Iris pigment epithelial cell (primary cell): ENCODE measurements at places on chromosomes 16 and 17.

DNA sequence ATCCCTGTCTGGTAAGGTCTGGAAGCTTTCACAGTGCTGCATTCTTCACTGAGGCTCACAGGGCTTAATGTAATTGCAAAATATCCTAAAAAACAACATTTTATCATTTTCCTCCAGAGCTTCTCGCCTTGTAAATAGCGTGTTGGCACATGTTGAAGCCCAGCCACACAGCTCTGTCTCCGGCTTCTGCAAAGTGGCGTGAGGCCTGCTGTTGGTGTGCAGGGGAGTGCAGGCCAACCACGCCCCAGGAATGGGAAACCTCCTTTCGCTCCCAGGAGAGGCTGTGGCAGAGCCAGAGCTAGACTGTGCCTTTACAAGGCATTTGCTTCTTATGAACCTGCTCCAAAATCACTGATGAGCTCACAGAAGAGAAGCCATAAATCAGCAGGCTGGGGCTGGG, 248.2 kb upstream of the MAF start:
- no peak for DNase-seq

DNA sequence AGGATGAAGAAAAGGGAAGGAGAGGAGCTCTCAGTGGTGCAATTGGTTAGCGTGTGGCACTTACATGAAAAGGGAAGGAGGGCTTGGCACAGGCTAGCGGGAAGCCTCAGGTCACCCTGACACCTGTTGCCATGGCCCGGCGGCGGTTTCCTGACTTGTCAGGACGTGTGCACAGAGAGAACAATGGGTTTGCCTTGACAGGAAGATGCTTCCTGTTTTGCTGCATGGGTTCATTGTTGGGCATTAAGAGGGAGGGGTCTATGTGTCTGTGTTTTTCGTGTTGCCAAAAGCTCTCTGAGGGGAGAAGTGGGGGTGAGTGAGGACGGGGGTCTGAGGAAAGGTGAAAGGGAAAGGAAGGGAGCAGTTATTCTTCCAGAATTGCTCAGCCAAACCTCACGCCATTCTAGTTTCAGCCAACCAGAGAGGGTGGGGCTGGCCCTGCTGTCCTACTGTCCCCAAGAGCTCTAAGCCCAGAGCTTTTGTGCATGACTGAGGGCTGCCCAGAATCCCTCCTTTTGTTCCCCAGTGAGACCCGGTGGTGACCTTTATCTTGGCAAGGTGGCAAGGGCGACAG, 17.1 kb upstream of the CCR7 start:
- DNase-seq: no peak

DNA sequence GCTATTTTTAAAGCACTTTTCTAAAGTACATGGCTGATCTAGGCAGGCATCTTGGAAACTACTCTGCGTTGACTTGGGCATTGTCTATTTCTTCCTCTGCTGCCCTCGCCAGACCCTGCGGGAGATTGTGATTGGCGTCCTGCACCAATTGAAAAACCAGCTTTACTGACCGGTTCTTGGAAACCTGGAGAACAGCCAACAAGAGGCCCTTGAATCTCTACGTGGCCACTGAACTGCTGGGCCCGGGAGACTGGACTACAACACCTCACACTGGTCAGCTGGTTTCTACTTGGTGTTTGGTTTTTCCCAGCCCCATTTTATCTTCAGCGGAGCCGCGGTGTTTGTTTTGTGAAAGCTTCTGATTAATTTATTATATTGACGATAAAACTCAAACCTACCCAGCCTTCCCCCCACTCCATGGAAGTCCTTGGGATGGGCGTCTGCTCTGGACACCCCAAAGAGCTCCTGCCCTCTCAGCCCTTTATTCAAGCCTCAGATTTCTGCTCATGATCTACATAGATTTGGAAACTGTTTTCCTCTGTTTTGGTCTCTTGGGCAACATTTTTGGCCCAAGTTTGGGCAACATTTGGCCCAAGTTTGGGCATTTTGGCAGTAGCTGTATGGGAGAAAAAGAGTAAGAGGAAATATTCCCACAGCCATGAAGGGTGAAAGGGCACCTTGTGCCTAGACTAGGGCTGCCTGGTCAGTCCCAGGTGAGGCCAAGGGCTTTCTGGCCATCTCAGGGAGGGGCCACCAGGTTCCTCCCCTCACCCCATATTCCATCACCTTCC, 4.7 kb downstream of the MLX start:
- no peak for DNase-seq

DNA sequence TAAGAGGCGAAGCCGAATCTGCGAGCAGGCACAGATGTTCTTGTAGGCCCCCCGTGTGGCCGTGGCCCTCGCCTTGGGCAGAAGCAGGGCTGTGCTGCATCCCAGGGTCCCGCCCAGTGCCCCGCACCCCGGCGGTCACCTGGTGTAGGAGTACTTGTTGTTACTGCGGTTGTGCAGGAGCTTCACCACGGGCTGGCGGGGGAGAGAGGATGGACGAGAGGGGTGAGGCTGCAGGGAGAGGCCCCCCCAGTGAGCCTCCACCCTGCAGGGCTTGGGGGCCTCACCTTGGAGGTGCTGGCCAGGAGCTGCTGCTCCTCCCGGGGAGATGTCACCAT, 11.4 kb downstream of the ASPHD1 start:
- no peak for DNase-seq

- no peak for DNase-seq
Observed at GRCh38 chr17:77145224-77145611, 4.4 kb downstream of the SEC14L1 start.
